Stimulated activated CD8-positive, alpha-beta memory T cell treated with anti-CD3 and anti-CD28 coated beads, Interleukin-4, amount 100 ng/mL, for 1 hour (primary cell): ENCODE measurements at places on chromosomes 7 and 10.

GRCh38 chr10:91389636-91390512 lies 20.3 kb upstream of the HECTD2 start:
- DNase-seq: no peak

- DNase-seq: no peak
These were observed 7.3 kb downstream of the ZMIZ2 start for GRCh38 chr7:44755698-44756627.

DNA sequence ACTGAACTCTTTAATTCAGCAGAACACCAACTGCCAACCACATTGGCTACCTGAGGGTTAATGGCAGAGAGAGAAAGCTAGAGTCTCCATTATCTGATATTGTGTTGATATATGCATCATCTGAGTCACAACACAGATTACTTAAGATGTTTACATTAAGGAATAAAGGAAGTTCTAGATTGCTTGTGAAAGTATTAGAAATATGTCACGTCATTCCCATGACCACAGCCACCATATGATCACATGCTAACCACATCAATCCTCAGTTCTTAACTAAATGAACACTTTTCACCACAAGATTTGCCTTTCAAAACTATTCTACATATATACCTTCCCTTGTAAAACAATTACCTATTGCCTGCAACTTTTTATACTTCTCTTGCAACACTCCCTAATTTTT lies 337.9 kb downstream of the FGFR2 start:
- DNase-seq: no peak

- no peak for DNase-seq
These were observed 76.2 kb downstream of the GPR85 start for GRCh38 chr7:113010377-113010776.

GRCh38 chr10:27944005-27944404 lies 54.9 kb downstream of the ODAD2 start:
- no peak for DNase-seq

DNA sequence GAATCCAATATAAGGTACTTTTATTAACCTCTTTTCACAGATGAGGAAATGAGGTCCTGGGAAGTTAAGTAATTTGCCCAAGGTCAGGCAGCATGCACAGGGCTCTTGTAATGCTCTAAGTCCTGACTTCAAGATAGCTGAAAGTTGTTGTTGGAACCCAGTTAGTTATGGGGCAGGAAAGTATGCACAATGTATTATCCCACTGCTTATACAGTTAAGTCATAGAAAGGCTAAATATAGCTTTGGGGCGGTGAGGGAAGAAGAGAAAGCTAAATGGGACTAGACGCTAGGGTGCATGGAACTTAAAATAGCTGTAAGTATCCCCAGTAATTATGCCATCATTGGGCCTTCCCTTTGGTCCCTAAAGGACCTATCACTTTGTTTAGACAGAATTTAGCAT lies 9.2 kb downstream of the GLCCI1 start:
- no peak for DNase-seq
